KG1 (cell line): ENCODE measurements at places on chromosomes 13 and 19.
A peak's percentile ranks its signal among the peaks of the same experiment; 100 is the strongest.

DNA sequence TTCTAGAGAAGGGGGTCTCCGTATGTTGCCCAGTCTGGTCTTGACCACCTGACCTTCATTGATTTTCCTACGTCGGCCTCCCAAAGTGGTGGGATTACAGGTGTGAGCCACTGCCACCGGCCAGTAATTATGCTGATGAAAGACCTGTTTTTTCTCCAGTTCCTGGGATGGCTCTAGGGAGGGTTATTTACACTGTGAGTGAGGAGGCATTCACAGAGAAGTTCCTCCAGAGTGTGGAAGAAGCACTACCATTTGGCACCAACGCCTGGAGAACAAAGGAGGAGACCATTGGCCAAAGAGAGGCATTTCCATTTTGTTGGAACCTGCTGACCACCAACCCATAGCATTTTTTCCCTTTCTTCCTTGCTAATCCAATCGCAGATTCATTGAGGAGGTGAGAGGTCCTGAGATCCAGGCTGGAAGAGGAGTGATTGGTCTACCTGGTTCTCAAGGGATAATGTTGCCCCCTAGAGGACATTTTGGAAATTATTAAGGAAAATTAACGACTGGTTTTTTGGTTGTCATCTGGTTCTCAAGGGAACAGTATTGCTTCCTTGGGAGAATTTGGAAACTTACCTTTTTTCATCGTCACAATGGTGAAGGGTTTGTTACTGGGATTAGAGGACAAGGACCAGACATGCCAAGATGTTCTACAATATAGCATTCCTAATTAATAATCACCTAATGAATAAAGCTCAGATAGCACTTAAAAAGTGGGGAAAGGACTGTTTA, 5.5 kb upstream of the SAE1 start:
- peak; percentile 71 for DNase-seq

DNA sequence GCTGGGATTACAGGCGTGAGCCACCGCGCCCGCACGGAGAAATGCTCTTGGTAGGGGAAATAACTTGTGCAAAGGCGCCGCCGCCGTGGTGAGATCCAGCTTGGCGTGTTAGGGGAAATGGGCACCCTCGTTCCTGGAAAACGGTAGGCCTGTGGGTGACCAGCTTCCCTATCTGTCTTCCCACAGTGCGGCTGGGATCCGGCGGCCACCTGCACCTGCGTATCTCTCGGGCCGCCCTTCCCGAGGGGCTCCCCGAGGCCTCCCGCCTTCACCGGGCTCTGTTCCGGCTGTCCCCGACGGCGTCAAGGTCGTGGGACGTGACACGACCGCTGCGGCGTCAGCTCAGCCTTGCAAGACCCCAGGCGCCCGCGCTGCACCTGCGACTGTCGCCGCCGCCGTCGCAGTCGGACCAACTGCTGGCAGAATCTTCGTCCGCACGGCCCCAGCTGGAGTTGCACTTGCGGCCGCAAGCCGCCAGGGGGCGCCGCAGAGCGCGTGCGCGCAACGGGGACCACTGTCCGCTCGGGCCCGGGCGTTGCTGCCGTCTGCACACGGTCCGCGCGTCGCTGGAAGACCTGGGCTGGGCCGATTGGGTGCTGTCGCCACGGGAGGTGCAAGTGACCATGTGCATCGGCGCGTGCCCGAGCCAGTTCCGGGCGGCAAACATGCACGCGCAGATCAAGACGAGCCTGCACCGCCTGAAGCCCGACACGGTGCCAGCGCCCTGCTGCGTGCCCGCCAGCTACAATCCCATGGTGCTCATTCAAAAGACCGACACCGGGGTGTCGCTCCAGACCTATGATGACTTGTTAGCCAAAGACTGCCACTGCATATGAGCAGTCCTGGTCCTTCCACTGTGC, 2.4 kb downstream of the GDF15 start:
- peak; percentile 70 for DNase-seq

- no peak for DNase-seq
Measured at GRCh38 chr13:26952551-26953143, 192.1 kb upstream of the GPR12 start.

- DNase-seq: no peak
Measured at GRCh38 chr19:29596885-29597525, 9.1 kb upstream of the POP4 start.

- DNase-seq: no peak
Measured at GRCh38 chr19:39082745-39083598, 1.2 kb upstream of the ACP7 start.

DNA sequence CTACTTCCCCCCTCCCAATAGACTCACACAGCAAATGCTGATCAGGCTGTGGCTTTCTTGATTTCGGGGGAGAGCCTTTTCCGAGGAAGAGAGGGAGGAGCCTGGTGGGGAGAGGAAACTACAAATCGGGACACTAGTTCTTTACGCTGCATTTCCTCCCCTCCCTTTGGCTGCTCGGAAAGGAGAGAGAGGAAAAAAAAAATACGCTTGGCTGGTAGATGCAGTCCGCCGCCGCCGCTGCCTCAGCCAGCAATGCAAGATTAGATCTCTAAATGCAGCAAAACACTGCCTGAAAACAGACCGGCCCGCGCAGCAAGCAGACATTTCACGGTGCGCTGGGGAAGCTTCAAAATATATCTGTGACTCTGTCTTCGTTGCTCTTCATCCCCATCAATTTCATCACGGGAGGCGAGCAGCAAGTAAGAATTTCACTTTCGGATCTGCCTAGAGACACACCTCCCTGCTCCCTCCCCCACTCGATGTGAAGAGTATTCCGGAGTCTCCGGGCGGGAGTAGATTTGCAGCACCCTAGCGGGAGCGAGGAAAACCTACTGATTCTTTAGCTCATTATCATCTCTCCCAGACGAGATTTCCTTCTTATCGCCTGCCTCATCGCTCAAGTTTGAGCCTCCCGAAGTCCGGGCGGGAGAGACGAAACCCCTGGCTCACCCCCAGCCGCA, at the start of gene PCDH17:
Gene PCDH17, plus strand, starts transcription at position 149 of the 680 bp plus-strand sequence. CDS start 803 bp downstream, outside the sequence.
- DNase-seq: no peak

GRCh38 chr19:45404557-45405434, at the start of gene PPP1R13L:
Gene PPP1R13L (minus strand): TSS chr19:45405069. CDS start chr19:45398318, 6,751 bp downstream.
- DNase-seq: no peak

- no peak for DNase-seq
Measured at GRCh38 chr19:41330946-41331678, 21.1 kb downstream of the CCDC97 start.

- no peak for DNase-seq
Measured at GRCh38 chr13:99329477-99329876, 22.3 kb upstream of the GPR183 start.

DNA sequence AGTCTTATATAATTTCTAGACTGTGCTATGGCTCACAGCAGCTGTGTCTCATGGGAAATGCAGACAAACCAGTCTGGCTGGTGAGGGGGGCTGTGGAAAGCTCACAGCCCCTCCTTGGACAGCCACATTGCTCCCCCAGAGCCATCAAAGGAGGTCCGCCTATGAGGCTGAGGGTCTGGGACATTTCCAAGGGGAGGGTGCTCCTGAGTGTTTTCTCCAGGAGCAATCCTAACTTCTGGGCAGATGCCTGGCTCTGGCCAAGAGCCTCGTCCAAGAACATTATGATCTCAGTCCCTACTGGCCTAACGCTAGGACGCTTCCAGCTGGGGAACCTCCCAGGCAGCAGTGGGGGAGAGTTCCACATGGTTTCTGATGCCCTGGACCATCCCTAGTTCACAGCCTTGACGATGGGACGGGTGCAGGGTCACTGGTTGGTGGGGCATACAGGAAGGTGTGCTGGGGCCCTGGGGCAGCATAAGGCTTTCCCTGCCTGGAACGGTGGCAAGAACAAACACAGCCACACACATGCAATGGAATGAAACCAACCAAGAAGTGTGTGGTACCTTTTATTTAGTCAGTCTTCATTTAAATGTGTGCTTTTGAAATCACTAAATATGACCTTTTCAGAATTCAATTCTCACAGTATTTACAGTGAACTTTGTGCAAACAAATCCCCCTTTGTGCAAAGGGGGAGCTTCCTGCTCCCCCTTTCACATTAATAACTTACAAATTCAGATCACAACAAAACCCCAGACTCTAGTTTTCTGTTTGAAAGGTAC, 60.6 kb downstream of the CDADC1 start:
- DNase-seq: no peak

GRCh38 chr19:6724631-6725492, 4.4 kb upstream of the C3 start:
- no peak for DNase-seq

DNA sequence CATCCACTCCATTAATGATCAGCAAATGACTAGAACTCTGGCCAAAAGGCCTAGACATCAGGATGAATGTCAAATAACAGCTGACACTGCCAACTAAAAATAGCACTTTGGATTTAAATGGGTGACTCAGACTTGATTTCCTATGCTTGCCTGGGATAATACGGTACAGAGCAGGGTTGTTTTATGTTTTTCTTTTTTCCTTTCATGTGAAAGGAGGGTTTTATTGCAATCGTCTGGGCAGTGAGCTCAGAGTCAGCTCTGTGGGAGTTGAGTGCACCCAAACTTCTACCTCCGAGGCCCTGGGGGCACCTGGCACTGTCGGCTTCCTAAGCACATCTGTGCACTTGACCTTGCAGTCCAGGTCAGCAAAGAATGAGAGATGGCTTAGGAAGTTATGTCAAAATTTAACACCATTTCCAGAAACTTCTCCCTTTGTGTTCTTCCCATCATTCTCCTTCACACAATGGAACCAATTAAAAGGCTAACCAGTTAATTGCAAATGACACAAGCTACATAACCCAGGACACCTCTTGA, 134.1 kb downstream of the LACC1 start:
- DNase-seq: no peak

DNA sequence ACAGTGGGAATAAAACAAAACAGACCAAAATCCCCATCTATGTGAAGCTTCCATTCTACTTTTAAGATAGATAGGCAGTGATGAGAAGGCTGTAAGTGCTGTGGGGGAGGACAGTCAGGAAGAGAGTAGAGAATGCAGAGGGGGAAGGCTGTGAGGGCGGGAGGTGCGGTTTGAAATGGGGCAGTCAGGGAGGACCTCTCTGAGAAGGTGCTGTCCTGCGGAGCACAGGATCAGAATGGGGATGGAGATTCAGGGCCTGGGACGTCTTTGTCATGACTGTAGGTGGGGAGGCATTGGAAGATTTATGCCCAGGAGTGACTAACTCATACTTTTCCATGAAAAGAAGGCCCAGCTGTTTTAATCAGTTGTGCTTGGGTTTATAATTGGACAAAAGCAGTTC, 3.9 kb upstream of the GPR183 start:
- no peak for DNase-seq

GRCh38 chr13:101575581-101575980, 123.1 kb downstream of the ITGBL1 start:
- DNase-seq: no peak

DNA sequence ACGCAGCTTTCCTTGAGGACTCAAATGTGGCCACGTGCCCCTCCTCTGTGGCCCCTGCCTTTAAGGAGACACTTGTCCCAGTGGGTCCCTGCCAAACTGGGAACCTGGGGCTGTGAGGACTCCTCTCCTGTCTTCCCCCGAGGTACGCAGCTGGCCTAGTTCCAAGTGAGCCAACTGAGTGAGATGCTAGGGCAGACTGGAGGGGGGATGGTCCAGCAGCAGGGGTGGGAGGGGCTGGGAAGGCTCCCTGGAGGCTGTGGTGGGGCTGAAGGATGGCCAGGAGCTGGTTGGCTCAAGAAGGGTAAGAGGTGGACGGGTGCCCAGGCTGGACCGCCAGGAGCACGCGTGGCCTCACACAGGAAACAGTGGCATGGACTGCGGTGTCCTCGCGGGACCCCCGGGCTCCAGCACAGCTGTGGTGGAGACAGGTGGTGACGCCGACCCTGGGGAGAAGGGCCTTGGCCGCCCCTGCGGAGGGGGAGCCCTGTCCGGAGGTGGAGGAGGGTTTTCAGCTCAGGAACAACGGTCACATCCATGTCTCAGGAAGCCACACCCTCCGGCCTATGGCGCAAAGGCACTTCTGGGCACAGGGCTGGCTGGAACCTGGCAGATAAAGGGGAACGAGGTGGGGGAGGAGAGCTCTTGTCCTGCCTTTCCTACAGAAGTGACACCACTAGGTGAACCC, 45.8 kb downstream of the MLLT1 start:
- no peak for DNase-seq

GRCh38 chr19:38045554-38046253, 138.7 kb downstream of the SIPA1L3 start:
- no peak for DNase-seq
